ENCODE measurements at places on chromosomes 5 and 9.

DNA sequence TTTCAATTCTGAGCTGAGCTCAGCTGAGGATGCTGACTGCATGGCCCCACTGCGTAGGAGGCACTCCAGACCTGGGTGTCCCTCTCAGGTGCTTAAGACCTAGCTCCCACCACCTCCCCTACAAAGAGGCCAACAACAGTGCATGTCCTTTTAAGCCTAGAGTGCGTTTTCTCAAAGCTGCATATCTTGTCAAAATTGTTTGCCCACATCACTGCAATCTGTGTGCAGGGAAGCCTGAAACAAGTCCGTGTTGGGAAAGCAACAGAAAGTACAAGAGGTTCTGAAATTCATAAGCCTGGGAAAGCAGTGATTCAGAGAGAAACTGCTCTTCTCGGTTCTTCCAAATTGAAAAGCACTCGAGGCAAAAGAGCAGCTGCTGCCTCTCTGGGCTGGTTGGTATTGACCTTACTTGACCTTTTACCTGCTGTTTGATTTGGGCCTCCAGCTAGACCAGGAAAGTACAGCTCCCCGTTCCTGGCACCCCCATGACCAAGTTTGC is 238.4 kb downstream of the NR2F1-AS1 start:
- DNase-seq, result no peak

DNA sequence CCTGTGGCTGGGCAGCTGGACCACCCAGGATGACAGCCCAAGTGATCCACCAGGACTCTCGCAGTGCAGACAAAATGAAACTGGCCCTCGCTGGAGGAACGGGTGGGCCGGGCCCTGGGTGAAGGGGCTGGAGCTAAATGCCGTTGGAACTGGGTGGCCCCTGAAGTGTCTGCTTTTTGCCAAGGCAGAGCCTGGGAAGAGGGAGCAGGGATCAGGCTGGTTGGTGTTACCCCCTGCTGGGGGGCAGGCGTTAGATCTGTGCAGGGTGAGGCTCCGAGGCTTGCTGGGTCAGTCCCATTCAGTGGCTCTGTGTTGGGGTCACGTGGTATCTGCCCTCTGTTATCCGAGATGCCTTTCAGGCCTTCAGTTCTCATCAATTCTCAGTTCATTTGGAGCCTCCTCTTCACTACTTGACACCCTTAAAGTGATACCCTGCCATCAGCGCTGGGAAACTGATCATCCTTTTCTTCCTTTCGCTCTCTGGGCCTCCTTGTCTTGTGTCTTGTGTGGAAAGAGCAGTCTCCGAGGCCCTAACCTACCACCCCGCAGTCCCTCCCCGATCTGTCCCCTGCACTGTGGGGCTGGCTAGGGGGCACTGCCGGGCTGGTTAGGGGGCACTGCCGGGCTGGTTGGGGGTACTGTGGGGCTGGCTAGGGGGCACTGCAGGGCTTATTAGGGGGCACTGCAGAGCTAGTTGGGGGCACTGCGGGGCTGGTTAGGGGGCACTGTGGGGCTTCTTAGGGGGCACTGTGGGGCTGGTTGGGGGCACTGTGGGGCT is 37.3 kb downstream of the COL5A1 start:
- DNase-seq, result no peak

DNA sequence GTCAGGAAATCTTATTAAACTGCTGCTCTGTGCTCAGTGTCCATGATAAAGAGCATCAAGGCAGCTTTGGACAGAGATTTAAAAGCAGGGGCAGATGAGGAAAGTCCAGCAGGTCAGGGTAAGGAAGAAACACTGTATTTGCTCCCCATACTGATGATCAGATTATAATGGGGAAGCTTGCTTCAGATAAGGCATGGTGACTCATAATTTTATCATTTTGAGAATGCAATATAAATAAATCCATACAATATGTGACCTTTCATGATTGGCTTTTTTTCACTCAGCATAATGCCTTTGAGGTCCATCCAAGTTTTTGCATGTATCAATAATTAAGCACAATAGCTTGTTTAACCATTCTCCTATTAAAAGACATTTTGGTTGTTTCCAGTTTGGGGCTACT is 48.1 kb upstream of the LHFPL2 start:
- DNase-seq, result no peak

DNA sequence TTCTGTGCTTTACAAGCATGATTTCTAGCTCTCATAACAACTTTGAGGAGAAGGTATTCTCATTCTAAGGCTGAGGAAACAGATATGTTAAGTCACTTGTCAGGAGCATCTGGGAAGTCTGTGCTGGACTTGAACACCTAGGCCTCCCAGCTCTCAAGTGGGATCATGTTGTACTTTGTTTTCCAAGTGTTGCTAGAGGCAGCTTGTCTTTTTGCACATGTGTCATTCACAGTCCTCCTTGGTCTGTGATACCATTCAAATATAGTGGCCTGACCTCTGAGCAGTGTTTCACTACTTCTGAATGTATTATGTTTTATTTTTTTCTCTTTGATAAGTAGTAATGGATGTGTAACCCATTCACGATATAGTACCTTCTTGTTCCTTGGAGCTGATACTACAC is 21.2 kb downstream of the ZSWIM6 start:
- no peak for DNase-seq

DNA sequence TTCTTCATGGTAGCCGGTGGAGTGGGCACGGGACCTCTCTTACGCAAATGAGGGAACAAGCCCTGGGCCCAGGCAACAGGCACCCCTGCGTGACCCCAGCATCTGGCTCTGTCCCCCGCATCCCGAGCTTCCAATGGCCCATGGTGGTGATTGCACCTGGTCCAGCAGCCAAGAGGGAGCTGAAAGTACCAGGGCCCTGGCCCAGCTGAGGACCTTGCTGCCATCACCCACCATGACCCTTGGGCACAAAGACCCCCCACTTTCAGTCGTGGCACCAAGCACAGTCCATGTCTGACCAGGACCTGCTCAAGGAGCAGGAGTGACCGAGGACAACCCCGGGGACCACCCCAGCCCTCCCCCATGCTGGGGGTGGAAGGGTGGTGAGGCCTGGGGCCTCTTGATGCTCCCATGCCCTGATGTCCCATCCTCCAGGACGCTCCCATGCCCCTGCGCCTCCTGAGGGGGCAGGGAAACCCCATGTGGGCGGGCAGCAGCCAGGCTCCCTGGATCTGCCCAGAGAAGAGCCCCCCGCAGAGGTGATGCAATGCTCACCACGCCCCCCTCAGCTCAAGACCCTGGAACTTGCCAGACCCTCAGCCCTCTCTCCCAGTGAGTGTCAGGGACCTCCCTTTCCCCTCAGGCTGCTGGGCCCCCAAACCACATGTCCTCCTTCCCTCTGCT is 123.9 kb downstream of the ADAMTS2 start:
- DNase-seq, result no peak

DNA sequence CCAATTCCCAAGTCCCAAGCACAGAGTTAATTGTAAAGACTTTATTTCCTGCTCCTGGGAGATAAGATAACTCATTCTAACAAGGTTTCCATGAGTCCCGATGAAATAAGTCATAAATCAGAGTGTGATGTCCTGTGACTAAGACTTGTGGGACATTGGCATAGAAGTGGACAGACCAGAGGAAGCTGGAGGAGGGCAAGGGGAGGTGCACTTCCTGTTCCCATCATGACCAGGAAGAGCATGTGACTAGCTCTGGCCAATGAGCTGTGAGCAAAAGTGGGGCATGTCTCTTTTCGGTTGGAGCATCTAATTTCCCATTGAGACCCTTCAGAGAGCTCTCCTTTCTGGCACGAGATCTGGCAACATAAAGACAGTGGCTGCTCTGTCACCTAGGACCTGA is 100.4 kb downstream of the ZNF354C start:
- DNase-seq, result no peak

All from CD4-positive, alpha-beta T cell treated with Interferon gamma for 1 hour (primary cell).